Breast epithelium (tissue), 4 donors: ENCODE measurements at places on chromosomes 12 and 14. TPM values are rescaled to one million over a fixed set of nuclear protein-coding genes. Genes with fewer than 3 reads are reported as not detected.

DNA sequence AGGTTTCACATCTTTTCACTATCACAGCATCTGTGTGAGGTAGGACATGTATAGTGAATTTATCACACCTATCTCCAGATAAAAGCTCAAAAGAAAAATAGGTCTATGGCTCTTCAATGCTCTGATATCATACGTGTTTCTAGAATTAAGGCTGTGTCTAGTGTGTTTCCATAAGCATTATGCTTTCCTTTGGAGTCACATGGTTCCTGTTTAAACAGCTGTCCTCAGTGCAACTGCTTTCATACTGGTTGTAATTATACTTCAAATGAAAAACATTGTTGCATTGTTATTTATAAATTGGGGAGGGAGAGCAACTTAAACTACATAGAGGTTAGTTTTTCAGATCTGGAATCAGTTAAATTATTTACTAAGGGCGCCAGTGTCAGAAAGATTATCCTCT, 151.6 kb downstream of the SYT1 start:
- no peak for DNase-seq

DNA sequence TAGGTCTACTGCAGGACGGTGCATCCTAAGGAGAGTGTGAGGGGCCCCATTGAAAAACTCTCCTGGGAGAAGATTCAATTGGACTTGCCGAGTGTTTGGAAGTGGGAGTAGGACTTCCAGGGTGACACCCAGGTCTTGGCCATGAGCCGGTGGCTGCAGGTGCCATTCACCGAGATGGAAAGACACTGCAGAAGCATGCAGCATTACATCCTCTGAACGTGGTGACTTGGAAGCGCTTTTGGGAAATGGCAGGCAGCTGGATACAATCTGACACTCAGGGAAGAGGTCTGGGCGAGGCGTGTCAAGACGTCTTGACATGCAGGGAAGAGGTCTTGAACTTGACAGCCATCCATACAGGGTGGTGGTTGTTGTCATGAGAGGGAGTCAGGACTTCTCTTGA, 126.9 kb downstream of the PAPOLA start:
- no peak for DNase-seq

DNA sequence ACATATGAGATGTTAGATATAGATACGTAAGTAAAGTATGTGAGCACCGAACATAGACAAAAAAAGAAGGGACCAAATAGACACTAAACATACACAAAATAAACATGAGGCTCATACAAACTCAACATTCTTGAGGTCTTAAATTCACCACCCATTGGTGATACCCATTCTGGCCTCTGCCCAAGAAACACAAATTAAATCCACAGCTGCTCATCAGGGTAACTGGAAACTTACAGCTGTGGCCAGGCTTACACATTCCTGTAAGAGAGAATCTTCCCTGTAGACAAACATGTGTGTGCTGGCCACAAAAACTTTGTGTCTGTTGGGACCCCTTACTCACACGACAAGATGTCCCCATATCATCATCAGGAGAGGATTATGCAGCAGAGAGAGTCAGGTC, 22.4 kb downstream of the MAGOHB start:
- no peak for DNase-seq

- DNase-seq = no peak
Measured at GRCh38 chr12:98453070-98453469, 62.3 kb upstream of the TMPO start.

DNA sequence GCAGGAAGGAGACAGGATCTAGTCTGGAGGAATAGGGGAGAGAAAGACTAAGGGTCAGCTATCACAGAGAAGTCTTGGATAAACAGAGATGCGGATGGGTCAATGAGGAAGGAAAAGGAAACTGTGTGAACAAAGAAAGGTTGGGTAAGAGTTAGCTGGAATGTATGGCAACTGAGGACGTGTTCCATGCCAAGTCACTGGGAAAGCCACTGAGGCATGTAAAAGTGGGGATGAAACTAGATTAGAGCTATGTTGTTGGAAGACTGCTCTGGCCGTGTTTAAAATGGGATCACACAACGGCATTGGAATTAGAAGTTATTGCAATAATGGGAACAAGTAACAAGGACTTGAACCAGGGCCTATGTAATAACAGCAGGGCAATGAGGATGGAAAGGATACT, 3.9 kb upstream of the NR2C1 start:
- no peak for DNase-seq

- no peak for DNase-seq
Measured at GRCh38 chr12:116066381-116067230, 210.9 kb downstream of the MED13L start.

ANHX gene
- not detected for total RNA-seq

- DNase-seq = no peak
Measured at GRCh38 chr14:68367536-68367935, 425.3 kb downstream of the ZFP36L1 start.

TMCC3 gene
- 8.3 TPM for total RNA-seq

- no peak for DNase-seq
Measured at GRCh38 chr14:77557391-77557790, 58.8 kb upstream of the ISM2 start.

GRCh38 chr14:104636131-104636530, 31.6 kb upstream of the TMEM179 start:
- no peak for DNase-seq

GRCh38 chr12:118908811-118909210, 72.5 kb upstream of the SRRM4 start:
- DNase-seq = no peak

GRCh38 chr14:88929656-88930436, 105.4 kb downstream of the TTC8 start:
- DNase-seq = no peak

DNA sequence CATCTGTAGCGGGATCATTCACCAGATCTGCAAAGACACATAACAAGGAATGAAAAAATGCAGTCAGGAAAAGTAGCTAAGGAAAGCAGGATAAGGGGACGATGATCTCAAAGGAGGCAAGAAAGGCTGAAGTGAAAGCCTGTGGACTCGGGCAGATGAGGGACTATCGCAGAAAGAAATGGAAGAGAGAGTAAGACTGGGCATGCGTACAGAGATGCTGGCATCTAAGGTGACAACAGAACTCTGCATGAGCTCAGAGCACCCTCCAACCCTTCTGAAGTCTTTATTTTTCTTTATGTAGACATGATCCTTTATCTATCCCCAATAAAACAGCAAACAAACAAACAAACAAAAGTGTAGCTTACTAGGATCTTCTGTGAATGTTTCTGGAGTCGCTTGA, 7.2 kb downstream of the MFAP5 start:
- DNase-seq = no peak

GRCh38 chr12:101792046-101792931, 38.5 kb downstream of the GNPTAB start:
- DNase-seq = no peak
